Muscle of leg (tissue), 16 donors: ENCODE measurements at places on chromosomes 3 and 15. TPM values are rescaled to one million over a fixed set of nuclear protein-coding genes. Genes with fewer than 3 reads are reported as not detected.

FBXL22 gene
- 16.0 TPM for total RNA-seq

SLC25A26 gene
- 23.9 TPM for total RNA-seq

- DNase-seq: no peak
These were observed 3.0 kb upstream of the TLNRD1 start for GRCh38 chr15:80997692-80998091.

IGF2BP2 gene
- 32.6 TPM for total RNA-seq

REC114 gene
- not detected for total RNA-seq

DNA sequence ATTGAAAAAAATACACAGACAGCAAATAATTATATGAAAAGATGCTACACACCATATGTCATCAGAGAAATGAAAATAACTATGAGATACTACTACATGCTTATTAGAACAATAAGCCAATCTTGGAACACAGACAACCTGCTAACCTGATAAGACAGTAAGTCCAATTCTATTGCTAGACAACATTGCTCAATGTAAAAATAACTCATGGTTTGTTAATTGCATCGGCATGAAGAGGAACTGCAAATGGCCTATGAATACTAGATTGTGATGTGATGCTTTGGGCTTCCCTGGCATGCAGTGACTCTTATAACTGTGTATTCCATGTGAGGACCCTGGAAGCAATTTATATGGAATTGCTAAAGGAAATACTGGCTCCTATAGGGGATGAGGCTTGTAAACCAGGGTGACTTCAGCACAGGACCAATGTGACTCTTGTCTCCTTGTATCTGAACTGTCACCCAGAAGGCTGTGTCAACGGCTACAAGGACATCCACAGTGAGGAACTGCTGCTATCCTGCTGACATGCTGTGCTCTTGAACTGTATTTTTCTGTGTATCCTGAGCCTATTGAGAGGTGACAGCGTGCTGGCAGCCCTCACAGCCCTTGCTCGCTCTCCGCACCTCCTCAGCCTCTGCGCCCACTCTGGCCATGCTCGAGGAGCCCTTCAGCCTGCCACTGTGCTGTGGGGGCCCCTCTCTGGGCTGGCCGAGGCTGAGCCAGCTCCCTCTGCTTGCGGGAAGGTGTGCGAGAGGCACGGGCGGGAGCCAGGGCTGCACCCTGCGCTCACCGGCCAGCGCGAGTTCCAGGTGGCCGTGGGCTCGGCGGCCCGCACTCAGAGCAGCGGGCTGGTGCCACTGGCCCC lies 385.7 kb downstream of the CNTN4 start:
- no peak for DNase-seq
